ENCODE measurements at places on chromosomes 5 and 9.

DNA sequence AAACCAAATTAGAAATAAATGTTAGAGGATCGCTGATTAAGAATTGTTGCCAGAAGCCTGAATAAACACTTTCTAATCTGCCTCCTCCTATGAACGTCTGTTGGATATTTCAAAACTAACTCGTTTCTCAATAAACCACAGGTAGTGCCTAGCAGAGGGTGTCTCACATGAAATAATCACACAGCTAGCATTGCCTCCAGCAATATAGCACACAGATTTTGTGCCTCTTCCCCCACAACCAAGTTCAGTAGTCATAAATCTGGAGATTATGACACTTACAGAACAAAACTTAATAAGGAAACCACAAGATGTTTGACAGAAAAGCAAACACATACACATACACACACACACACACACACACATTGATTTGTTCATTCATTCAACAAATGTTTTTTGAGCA, 173.2 kb upstream of the CDH10 start:
- DNase-seq = no peak

DNA sequence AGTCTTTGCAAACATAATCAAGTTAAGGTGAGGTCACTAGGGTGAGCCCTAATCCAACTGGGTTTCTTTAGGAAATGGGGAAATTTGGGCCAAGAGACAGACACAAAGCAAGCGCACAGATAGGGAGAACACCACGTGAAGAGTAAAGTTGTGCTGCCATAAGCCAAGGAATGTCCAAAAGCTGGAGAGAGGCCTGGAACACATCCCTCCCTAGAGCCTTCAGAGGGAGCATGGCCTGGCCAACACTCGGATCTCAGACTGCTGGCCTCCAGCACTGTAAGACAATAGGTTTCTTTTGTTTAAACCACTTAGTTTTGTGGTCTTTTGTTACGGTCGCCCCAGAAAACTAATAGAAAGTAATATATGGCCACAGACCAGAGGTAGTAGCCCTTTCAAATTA, 8.1 kb upstream of the ROR2 start:
- no peak for DNase-seq

- peak; percentile 72 for DNase-seq
Measured at GRCh38 chr9:95406121-95406520, 88.6 kb upstream of the FANCC start.

- DNase-seq = no peak
Measured at GRCh38 chr9:87443006-87443405, 54.7 kb upstream of the DAPK1 start.

- DNase-seq = no peak
Measured at GRCh38 chr9:82363682-82364081, 375.1 kb downstream of the SPATA31D1 start.

DNA sequence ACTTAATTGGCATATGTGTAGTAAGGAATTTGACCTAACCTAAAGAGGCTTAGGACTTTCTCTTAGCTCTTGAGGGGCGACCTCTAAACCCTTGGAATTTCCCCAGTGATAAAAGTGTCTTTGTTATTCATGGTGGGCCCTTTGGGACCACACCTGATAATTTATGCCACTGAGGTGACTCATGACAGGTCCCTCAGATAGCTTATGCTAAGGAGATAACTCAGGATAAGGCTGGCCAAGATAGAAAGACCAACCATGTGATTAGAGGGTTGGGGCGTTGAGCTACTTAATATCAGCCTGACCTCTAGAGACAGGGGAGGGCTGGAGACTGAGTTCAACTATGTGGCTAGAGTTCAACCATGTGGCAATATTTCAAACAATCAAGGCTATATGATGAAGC, 218.1 kb downstream of the AP3B1 start:
- peak; percentile 20 for DNase-seq

DNA sequence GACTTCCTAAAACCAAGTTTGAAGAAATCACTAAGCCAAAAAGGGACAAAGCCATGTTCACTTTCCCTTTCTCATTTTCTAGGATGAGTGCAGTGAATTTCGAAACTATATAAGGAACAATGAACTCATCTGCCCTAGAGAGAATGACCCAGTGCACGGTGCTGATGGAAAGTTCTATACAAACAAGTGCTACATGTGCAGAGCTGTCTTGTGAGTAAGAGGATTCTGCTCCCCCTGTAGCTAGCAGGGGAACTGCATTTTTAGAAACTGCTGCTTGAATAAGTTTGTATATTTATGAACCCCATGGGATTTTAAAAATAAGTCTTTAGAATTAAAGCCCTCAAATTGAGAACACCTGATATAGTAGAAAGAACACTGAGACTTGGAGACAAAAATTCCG, 42.7 kb upstream of the SPINK14 start:
- DNase-seq = no peak

DNA sequence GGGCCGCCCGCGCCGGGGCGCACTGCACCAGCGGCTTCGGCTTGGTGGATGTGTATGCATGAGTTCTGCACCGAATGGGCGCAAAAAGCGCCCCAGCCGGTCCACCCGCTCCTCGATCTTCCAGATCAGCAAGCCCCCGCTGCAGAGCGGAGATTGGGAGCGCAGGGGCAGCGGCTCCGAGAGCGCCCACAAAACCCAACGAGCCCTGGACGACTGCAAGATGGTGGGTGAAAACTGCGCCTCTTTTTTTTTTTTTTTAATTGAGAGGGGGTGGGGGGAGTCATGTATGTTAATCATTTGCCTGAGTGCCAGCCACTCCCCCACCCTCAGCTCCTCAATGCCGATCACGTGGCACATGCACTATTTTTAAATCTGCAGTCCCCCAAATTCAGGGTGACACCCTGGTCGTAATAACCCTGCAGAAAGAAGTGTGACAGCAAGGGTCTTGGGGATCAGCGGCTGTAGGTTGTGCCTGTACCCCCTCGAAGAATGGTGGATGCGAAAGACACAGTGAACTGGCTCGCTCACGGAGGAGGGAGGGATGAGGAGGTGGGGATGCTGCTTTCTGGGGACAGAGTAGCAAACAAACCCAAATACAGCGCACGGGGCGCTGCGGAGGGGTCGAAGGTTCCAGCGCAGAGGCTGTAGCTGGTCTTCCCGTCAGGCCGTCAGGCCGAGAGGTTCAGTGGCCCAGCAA, 900 bp downstream of the RGS7BP start:
- DNase-seq = no peak

- DNase-seq = peak; percentile 83
Measured at GRCh38 chr5:163846512-163846911, 341.1 kb downstream of the MAT2B start.

- DNase-seq = peak; percentile 37
Measured at GRCh38 chr9:70133253-70134208, 89.9 kb downstream of the MAMDC2 start.

GRCh38 chr5:3598207-3598606, 2.6 kb downstream of the IRX1 start:
- DNase-seq = peak; percentile 50

DNA sequence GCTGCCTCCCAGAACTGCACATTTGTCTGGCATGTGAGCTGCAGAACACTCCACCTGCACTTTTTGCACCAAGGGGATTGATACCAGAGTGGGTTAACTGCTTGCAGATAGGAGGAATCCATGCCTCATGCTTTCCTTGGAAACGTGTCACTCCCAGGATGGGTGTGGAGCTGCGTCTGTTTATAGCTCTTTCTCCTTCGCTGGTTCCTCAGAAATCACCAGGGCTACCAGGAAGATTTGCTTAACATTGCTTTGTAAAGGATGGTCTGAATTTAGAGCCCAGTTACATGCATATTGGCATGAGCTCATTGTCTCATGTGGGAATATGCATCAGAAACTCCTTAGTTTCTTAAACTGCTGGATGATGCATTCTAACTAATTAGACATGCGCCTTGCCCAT, 234.6 kb downstream of the GADD45G start:
- DNase-seq = no peak

DNA sequence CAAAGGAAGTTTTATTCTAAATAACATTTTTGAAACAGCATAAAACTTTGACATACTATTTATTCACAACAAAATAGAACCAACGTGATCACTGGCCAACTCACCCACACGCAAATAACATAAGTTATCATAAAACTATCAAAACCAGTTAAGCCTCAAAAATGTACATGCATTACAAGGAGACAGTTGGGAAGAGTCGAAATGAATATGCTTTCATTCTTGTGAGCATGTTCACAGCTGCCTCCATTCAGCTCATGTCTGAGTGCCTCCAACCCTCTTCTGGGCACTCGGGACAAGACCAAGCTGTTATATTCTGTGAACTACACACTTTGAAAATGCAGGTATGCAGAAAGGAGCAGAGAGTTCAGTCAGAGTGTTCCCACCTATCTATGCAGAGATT, 284.9 kb downstream of the BNC2 start:
- no peak for DNase-seq

GRCh38 chr9:105416840-105417239, 31.0 kb upstream of the FSD1L start:
- DNase-seq = no peak

DNA sequence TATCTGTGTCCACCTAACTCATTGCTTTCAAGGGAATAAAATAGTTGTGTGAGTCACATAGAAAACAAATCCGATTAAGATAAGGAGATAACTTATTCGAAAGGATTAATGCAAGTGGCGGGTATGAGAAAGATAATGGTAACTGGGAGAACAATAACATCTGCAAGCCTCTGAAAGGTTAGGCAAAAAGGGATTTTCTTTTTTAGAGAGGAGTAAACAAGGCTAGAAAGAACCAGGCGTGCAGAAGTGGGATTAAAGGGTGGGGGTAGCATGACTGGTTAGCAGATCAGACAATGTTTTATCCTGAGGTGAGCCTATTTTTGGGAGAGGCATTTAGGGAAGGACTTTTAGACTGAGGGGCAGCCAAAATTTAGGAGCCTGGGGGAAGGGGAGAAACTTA, 34.7 kb upstream of the JMY start:
- no peak for DNase-seq

DNA sequence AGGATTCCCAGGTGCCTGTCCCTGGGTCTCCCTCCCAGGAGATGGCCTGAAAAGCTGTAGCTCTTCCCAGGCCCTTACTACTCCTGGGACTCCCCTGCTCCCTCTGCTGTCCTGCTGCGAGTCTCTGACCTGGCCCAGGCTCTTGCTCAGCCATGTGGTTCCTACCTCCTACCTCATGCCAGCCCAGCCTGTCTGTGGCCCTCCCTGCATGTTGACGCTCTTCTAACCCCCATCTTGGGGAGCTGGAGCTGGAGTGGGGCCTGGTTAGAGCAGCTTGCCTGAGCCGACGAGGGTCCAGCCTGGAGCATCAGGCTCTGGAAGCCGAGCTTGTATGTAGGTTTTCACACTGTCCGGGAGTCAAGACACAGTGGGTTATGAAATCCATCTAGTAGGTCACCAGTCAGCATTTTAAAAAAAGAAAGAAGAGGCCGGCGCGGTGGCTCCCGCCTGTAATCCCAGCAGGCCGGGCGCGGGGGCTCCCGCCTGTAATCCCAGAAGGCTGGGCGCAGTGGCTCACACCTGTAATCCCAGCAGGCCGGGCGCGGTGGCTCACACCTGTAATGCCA, 244.4 kb downstream of the FANCC start:
- DNase-seq = no peak

- DNase-seq = no peak
Measured at GRCh38 chr5:127840809-127841208, 137.6 kb downstream of the CCDC192 start.

DNA sequence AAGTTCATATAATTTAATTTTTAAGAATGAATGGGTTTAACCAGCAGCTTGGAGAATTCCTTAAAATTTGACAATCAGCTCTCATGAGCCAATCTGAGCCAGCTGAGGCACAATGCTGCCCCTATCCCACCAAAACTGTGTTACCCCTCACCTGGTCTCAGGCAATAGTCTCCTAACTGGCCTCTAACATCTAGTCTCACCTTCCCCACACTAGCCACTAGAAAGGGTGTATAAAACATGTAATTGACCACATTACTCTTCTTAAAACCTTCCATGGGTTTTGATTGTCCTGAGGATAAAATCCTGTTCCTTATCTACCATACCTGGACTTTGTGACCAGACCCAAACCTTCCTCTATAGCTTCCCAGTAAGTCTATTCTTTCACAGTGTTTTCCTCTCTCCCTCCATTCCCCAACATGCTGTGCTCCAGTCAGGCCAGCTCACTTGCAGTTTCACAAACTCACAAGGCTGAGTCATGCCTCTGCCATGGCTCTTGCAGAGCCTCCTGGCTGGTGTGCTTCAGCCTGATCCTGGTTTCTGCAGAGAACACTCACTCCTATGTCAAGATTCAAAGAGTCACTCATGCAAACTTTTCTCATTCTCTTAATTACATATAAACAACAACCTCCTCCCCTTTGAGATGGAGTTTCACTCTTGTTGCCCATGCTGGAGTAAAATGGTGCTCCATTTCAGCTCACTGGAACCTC, 16.0 kb upstream of the ZCCHC7 start:
- peak; percentile 75 for DNase-seq

GRCh38 chr5:80231243-80231642, 24.6 kb downstream of the SERINC5 start:
- DNase-seq = peak; percentile 60

- peak; percentile 44 for DNase-seq
Measured at GRCh38 chr5:92580814-92581213, 1000.2 kb downstream of the NR2F1-AS1 start.

DNA sequence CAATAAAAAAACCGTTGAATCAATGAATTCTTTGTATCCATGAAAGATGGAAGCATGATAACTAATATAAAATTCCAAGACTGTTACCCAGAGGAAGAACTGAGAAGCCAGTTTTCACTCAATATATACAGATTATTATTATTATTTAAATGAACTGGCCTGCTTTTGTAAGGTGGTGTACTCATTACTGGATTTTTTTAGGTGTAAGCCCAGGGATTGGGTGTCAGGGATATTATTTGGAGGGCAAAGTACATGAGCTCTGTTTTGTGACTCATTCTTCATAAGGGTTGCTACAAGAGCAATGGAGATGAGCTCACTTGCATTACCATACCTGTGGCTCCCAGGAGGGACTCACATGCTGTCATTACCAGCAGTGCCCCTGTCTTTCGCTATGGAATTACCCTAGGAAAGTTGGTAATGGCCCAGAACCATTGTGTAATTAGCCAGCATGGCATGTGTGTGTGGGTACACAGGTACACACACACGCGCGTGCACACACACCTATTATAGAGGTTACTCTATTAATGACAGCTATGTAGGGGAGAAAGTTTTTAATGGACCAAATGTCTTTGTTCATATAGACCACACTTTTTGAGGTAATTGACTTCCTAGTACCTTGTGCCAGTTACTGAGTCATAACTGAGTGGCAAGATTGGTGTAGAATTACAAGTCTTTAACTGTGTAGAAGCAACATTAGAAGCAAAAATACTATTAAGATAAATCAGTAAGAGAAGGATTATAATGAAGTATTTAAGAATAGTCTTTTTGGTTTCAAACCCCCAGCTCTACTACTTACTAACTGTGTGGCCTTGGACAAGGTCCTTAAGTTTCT, 143.4 kb downstream of the GDNF start:
- peak; percentile 49 for DNase-seq

DNA sequence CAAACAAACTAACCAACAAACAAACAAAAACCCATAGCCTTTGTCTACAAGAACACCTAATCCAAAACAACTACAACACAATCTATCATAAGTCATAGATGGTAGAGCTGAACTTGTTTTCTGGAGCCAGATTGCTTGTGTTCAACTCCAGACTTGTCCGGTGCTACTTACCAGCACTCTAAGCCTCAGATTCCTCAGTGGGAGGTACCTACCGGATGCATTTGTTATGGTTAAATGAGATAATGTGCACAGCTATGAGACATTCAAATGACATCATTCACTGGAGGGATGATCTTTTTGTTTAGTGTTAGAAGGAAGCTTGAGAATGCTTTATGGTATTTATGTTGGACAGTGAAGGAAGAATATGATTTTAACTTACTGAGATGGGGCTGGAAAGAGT, 592.9 kb upstream of the C9orf72 start:
- DNase-seq = no peak

- peak; percentile 99 for DNase-seq
Measured at GRCh38 chr5:151684690-151685361, 1.9 kb downstream of the SPARC start.

GRCh38 chr5:130452744-130453143, 548.5 kb downstream of the CHSY3 start:
- no peak for DNase-seq
